ENCODE measurements at places on chromosomes 1 and 21.

- peak; percentile 51 for DNase-seq
- no peak overlapping the region for H3K27ac ChIP-seq
- peaks cover 18% of the 10 kb centered on the region for H3K4me1 ChIP-seq
- no peaks in the 10 kb centered on the region for H3K27me3 ChIP-seq
Observed at GRCh38 chr1:214439352-214440119, 111.9 kb downstream of the PTPN14 start.

- DNase-seq = no peak
- no peaks in the 10 kb centered on the region for H3K36me3 ChIP-seq
- H3K4me3 ChIP-seq = no peak overlapping the region
Observed at GRCh38 chr1:38508232-38508631, 351.3 kb downstream of the RRAGC start.

DNA sequence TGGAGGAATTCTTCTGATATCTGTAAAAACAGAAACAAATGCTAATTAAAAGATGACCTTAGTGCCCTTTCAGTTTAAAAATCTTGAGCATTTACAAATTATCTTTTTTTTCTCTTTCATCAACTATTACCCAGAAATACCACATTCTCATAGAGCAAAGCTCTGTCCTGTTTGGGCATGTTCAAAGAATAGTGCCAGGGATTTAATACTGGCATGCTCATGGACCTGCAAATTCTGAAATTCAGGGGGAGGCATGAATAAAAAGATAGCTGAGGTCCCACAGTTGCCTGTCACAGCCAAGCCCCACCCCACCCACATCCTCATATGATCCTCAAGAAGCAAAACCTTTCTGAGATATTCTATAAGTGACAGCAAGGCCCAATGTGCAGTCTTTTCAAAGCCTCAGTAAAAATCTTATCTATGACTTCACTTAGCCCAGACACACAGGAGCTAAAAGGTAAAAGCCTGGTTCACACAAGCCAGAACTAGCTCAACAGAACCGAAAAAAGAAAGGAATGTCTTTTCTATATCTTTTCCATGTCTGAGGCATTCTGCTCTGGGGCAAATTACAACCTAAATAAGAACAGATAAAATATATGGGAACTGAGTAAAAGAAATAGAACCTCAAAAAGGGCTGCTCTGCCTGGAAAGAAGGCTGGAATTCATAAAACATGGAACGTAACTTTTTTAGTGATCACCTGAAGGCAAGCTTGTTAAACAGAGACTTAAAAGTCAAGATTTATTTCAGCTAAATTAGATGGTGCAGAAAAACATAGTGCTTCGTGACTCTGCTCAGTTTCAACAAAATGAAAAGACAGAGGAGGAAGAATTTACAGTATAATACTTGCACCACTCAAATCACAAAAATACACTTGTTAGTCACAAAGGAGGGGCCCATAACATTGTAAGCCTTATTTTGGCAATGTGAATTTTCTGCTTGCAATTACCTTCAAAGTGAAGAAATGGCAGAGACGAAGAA, 11.0 kb downstream of the WLS start:
- peak overlapping the region; percentile 2 for H3K4me3 ChIP-seq
- peak overlapping the region; percentile 87 for H3K27ac ChIP-seq
- no peaks in the 10 kb centered on the region for H3K27me3 ChIP-seq
- no peaks in the 10 kb centered on the region for H3K36me3 ChIP-seq
- DNase-seq = no peak

- H3K27ac ChIP-seq = no peak overlapping the region
- no peak overlapping the region for H3K4me3 ChIP-seq
- no peak for DNase-seq
- H3K36me3 ChIP-seq = no peaks in the 10 kb centered on the region
- H3K4me1 ChIP-seq = peaks cover 6% of the 10 kb centered on the region
Observed at GRCh38 chr1:91402023-91402422, 2.6 kb downstream of the HFM1 start.

- H3K27ac ChIP-seq = peak overlapping the region; percentile 68
- peaks cover 28% of the 10 kb centered on the region for H3K4me1 ChIP-seq
- DNase-seq = peak; percentile 88
- peak overlapping the region; percentile 3 for H3K4me3 ChIP-seq
Observed at GRCh38 chr21:16330082-16330907, 600.5 kb downstream of the USP25 start.

All from cardiac muscle cell (in vitro differentiated cells and primary cell).